Muscle of back (tissue), 13 donors: ENCODE measurements at places on chromosomes 1 and 21. TPM values are rescaled to one million over a fixed set of nuclear protein-coding genes. Genes with fewer than 3 reads are reported as not detected.

DNA sequence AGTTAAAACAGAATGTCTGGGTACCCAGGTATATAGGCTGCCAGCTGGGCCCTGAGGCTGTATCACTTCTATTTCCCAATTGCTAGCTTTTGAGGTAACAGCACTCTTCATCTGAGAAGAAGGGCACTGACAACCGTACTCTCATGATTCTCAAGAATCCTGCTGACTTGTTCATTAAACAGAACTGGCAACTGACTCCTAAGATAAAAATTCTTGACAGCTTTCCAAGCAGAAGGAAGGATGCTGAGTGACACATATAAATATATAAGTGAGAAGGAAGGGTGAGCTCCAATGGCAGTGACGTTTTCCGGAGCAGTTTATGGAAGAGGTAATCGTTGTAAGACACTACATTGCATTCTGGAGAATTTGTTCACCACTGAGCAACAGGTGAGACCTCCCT lies 48.1 kb upstream of the NRIP1 start:
- no peak for DNase-seq

DNA sequence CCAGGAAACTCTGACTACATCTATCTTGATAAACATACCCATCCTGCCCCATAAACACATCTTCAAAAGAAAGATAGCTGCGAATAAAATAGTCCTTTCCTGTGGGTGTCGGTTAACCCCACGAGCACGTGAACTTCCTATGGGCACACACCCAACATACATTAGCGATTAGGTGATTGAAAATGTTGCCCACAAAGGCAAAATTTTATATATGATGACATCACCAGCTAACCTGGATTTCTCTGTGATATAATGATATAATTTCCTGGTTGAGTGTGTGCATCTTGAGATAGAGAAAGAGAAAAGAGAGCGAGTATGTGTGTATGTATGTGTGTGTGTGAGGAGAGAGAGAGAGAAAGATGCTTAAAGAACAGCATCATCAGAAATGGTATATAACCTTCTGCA lies 296.1 kb downstream of the PTPRC start:
- DNase-seq = no peak

- DNase-seq = no peak
Observed at GRCh38 chr1:236741753-236742152, 53.3 kb upstream of the MTR start.

DNA sequence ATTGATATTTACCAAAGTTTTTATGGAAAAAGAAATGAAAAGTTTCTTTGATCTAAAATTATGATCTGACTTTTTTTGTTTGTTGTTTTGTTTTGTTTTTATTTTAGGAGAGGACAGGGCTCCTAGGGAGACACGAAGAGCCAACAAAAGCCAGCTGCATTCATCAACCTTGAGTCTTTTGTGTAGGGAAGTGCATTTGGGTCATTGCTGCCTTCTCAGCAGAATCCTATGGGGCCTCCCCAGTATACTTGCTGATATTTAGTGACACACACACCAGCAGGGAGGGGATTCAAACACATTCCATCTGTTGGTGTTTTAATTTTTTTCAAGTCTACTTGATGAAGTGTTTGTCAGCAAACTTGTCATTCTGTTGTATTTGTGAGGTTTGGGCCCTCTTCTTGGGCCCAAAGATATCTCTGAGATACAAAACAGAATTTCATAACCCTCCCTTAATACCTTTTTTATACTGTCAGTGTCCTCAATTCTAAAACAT lies 203.5 kb downstream of the NTNG1 start:
- no peak for DNase-seq

- DNase-seq = peak; percentile 86
Observed at GRCh38 chr1:236016083-236016482, 48.8 kb downstream of the NID1 start.

GRCh38 chr1:226186124-226187018 lies at the start of gene ACBD3:
Gene ACBD3, minus strand, starts transcription at chr1:226186741. Its CDS starts 66 bp downstream, at chr1:226186675.
- DNase-seq = peak; percentile 95

DNA sequence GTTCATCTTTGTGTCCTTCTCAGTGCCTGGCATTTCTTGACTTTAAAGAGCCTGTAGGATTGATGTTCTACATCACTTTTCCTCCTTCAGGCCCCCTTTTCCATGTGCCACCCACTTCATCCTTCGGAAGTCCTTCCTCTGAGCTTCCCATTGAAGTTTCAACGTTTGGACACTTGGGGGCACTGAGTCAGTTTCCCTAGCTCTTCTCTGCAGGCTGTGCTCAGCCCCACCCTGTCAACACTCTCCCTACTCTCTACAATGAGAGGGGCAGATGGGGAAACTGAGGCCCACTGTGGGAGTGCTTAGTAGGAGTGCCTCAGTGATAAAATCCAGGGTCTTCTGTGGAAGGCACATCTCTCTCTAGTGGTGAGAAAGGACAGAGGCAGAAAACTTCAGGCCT lies 11.9 kb downstream of the KCNJ10 start:
- DNase-seq = no peak

- no peak for DNase-seq
Observed at GRCh38 chr21:44551340-44551961, at the start of gene KRTAP10-2. Gene KRTAP10-2, minus strand, starts transcription at chr21:44551505. Its CDS starts 47 bp downstream, at chr21:44551458.

- no peak for DNase-seq
Observed at GRCh38 chr1:225880636-225881035, 1.5 kb downstream of the TMEM63A start.

DNA sequence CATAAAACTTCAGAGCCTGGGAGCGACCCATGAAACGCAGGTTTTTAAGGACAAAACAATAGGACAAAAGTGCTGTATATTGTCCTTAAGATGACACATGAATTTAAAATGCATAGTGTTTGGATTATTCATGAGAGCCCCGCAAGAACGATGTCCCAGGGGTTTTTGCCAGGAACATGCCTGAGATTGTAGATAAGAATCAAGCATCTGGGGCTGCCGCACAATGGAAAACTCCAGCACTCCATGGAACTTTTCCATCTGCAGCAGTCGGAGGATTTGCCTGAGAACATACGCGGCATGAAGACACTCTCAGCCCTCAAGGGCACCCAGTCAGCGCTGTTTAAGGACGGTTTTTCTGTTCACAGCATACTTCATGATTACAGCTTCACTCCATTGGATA lies 5.3 kb upstream of the ERG start:
- DNase-seq = no peak

DNA sequence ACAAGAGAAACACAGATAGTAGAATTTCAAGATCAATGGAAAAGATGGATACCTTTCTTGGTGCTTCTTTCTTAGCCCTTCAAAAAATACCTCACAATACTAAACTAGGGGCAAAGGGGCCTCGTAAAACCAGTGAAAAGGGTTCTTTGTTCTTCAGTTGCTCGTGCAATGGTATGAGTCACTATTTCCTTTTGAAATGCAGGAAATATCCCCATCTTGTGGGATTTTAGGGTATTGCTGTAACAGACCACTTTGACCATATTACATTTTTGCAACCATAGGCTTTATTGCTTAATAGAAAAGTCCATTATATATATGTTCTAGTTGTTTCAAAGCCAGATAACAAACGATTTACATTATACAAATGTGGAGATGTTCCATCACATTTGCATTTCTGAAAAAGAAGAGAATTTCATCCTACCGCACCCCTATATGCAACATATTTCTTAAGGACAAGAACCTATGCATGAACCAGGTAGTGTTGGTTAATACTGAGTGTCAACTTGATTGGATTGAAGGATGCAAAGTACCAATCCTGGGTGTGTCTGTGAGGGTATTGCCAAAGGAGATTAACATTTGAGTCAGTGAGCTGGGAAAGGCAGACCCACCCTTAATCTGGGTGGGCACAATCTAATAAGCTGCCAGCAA lies 88.6 kb upstream of the PKN2 start:
- no peak for DNase-seq

DNA sequence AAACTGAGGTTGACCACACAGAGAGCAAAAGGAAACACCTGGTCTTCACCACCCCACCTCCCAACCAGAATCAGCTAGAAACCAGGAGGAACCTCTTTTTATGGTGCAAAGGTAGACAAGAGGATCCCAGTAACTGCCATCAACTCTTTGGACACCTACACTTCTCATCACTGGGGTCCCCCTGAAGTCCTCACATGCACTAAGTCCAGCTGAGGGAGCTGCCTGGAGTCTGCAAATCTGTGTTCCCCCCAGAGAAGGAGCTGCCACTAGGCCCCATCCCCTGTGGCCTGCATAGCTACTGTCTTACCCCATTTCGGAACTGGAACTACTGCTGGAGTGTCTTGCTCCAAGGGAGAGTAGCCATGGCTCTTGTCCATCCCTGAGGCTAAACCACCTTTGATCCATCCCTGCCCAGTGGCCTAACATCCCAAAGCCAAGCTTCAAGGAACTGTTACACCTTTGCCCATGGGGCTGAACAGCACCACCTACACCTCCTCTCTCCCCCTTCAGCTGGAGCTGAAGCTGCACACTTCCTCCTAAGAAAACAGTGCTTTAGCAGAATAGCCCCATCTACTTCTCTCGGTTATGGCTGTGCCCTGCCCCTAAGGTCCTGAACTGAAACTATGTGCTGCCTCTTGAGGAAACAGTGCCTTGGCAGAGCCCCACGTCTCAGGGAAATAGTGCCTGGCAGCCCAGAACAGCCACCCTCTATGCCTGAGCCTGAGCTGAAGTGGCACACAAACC lies 85.4 kb upstream of the CD53 start:
- peak; percentile 4 for DNase-seq

- DNase-seq = peak; percentile 3
Observed at GRCh38 chr1:157781048-157781447, 4.1 kb upstream of the FCRL2 start.

GRCh38 chr1:248825573-248825908 lies 174 bp downstream of the SH3BP5L start:
- DNase-seq = no peak

- no peak for DNase-seq
Observed at GRCh38 chr1:43671626-43672330, 21.8 kb downstream of the KDM4A start.

DNA sequence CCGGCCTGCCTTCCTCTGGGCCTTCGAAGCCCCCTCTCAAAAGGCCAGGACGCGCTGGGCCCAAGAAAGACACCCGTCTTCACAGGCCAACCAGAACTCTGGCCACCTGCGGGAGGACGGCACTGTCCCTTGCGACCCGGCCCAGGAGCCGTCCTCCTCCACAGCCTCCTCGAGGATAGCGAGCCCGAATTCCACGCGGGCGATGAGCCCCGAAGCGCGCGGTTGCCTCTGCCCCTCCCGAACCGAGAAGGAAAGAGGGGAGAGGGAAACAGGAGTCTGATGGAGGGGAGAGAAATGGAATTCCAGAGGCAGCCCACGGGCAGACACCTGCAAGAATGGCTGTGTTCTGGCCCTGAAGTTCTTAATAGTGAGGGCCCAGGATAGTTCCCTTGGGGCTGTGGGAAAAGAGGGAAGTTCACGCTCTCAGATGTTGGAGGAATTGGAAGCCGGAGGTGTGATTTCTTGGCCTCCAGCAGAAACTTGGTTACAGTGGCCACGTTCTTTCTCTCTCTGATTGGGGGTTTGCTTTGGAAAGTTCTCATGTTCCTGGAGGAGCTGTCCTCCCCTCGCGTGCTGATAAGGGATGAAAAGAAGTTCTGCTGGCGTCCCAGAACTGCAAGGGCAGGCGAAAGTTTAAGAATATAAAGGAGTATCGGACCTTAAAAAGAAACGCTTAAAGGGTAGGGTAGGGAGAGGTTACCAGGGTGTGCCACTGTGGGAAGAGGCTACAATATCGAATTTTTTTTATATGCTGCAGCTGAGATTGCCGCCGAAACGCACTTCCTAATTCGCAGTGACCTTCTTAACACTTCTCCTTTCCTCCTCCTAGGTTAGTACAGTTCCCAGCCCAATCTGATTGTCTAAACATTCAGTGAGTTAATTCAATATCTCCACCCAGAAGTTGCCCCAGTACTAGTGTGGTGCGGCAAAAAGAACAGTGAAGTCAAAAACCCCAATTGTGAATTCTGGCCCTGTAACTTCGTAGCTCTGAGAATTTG lies 5.8 kb upstream of the SLC44A5 start:
- DNase-seq = peak; percentile 13

DNA sequence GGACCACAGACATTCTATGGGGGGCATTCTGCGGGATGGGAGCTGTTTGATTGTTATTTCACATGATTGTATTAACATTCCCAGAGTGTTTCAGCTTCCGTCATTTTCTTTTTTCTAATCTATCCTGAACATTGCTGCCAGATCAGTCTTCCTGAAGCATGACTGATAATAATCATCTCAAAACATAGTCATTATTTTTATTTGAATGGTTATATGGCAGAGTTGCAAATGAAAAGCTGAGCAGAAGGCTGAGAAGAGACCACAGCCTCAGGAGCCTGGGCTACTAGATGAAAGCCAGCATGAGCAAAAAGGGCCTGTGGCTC lies 109.0 kb downstream of the ERG start:
- no peak for DNase-seq

GRCh38 chr1:183094351-183094750 lies 71.1 kb downstream of the LAMC1 start:
- no peak for DNase-seq

GRCh38 chr1:226590614-226591013 lies 42.0 kb downstream of the STUM start:
- DNase-seq = no peak

The ANKRD65 gene
- polyA plus RNA-seq = 11.4 TPM

The ADAM30 gene
- polyA plus RNA-seq = not detected

The MYOC gene
- 1.7 TPM for polyA plus RNA-seq

The PIGR gene
- not detected for polyA plus RNA-seq

The DIRAS3 gene
- polyA plus RNA-seq = 3.6 TPM

The C1QB gene
- 19.7 TPM for polyA plus RNA-seq

The TSPEAR gene
- 3.2 TPM for polyA plus RNA-seq

The PPP1R12B gene
- 81.4 TPM for polyA plus RNA-seq

The CCDC190 gene
- 7.2 TPM for polyA plus RNA-seq

The RAB42 gene
- polyA plus RNA-seq = 8.9 TPM

The C1orf116 gene
- polyA plus RNA-seq = 0.20 TPM
